ENCODE measurements at places on chromosomes 6 and 20.

DNA sequence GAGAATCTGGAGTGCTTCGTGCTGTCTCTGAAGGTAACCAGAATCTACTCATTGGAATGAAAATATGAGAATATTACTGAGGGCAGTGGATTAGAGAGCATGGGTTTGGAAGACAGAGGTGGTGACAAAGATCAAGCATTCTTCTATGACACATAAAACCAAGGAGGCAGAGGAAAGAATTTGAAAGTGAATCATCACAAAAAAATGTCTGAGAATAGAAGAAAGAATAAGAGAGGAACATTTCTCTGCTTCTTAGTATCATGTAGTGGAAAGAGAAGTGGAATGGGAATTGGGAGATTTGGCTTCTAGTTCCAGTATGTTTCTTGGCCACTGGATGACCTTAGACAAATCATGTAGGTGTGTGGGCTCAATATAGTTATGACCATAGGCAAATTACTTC lies 474.0 kb downstream of the TFAP2B start:
- peak; percentile 92 for DNase-seq

DNA sequence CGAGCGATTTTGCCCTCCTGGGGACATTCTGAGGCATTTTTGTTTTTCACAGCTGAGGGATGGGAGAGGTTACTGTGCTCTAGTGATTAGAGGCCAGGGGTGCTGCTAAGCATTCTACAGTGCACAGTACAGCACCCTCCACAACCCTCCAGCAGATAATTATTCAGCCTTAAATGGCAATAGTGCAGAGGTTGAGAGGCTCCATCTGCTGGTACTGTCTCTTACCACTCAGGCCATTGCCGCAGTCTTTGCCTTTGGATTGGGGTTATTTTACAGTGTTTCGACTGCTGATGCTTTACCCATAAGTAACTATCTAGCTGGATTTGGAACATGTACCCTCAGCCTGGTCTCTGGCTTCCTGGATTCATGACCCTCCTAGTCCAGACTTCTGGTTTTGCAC lies 705.3 kb downstream of the KIF16B start:
- no peak for DNase-seq

GRCh38 chr6:137353346-137353745 lies 134.2 kb upstream of the IFNGR1 start:
- DNase-seq, result no peak

DNA sequence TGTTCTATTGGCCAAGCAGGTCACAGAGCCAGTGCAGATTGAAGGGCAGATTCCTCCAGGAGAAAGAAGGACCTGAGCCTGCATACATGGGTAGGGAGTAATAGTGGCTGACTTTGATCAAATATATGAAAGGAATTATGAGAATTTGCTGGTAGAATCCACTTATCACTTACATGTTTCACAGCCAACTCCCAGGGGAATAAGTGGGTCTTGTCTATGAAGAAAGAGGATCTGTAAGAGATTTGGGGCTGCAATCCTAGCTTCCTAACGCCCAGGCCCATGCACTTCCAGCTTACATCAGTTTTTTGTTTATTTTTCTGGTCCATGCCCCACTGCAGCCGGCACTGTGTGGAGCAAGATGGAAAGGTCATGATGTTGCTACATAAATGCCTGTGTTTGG lies 107.9 kb upstream of the SYNDIG1 start:
- peak; percentile 48 for DNase-seq

- DNase-seq, result peak; percentile 8
Measured at GRCh38 chr6:47057830-47058540, 15.9 kb upstream of the ADGRF1 start.

DNA sequence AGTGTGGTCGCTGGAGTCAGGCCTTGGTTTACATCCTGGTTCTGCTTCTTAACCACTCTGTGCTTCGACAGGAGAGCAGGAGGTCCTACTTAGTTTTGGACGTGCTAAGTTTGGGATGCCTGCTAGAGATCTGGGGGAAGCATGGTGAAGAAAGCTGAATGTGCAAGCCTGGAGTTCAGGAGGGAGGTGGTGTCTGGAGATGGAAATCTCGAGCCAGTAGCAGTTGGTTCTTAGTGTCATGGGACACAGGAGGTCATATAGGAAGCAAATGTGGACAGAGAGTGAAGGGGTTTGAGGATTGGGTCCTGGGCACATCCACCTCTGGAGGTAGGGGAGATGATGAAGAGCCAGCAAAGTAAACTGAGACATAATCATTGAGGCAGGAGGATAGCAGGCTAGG lies 131.4 kb downstream of the SYCP2 start:
- DNase-seq, result no peak

GRCh38 chr6:164109770-164110140 lies 695.2 kb downstream of the QKI start:
- no peak for DNase-seq

GRCh38 chr6:106165885-106166485 lies 79.8 kb downstream of the PRDM1 start:
- DNase-seq, result no peak

DNA sequence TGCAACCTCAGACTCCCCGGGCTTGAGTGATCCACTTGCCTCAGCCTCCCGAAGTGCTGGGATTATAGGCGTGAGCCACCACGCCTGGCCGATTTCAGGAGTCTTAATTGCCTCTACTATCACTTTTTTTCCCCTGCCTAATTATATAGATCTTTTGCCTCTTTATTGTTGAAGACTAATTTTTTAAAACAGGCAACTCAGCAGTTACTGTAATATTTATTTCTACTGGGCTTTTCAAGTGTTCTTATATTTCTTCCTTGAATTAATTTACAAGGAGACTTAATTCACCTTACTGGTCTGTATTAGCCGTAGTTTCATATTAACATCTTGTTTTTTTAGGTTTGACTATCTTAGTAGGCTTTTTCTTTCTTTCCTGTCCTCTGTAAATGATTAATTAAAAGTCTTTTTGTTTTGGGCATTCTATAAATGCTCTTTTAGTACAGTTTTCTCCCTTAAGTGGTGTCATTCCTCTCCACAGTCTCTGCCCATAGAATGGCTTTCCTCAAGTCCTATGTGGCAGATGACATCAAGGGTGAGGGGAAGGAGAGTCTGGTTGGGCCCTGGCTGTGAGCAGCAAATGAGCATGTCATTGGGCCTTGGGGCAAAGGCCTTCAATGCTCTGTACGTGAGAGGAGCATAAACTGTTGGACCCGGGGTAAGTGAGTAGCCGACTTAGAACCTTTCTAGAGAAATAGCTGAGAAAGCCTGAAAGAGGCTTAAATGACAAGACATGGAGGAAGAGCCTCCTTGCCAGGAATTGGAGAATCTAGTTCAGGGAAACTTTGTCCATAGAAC lies 36.0 kb downstream of the ANKS1A start:
- no peak for DNase-seq

DNA sequence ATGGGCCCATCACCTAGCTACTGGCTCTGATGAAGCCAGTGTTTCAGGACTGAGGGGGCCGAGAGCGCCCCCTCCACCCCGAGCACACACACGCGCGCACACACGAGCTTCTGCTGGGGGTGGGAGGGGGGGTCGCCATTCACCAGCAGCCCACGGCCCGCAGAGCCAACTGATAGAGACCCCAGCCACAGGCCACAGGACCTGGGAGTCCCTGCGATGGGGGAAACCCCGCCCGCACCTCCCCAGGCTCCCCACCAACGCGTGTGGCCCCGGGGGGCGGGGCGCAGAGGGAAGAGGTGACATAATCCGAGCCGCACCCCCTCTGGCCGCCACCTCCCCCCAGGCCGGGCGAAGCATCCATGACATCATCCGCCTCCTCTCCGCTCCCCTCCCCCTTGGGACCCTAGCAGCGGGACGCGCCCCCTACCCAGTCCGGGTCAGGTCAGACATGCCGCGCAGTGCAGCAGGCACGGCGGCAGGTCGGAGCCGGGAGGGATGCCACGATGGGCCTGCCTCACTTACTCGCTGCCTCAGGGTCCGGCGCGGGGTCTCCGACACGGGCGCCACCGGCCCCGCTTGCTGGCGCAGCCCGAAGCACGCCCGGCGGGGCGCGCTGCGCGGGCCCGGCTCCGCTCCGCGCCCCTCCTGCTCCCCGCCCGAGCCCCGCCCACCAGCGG lies at the start of gene LZTS3:
LZTS3 (minus strand) TSS at position 617 of the 677 bp plus-strand sequence. CDS start 6,386 bp downstream, outside the sequence.
- peak; percentile 68 for DNase-seq

DNA sequence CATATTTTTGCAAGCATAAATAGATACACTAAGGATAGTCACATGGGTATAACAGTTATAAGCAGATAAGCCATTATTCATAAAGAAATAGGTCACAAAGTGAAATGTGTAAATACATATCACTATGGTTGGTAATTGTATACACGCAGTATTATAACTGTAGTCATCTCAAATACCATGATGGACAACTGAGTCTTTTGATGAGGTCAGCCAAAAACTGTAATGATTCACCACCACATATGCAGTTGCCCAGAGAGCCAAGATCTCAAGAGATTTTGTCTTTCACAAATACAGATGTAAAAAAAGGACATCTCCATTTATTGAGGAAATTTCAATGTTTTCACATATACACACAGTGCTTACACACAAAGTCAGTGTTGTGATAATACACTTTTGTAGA lies 28.3 kb downstream of the ZNF292 start:
- peak; percentile 52 for DNase-seq

GRCh38 chr6:87199787-87200186 lies 44.4 kb downstream of the ZNF292 start:
- DNase-seq, result no peak

- DNase-seq, result no peak
Measured at GRCh38 chr20:64115171-64115911, 8.0 kb upstream of the NPBWR2 start.

GRCh38 chr6:38273325-38273724 lies 366.4 kb downstream of the BTBD9 start:
- DNase-seq, result peak; percentile 66

DNA sequence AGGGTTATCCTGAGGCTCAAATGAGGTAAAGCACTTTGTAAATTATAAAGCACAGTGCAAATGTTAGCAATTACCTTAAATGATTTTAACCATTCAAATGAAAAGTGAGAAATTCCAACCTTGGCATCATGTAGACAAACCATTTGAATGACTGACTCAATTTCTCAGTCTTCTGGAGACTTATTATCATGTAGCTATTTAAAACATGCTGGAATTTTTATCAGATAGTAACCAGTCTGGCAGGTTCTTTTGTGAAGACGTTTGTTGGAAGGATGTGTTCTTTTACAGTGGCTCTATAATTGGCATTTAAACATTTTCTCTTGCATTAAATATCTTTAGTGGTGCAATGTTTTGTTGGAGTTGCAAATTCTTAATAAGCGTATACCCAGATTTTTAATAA lies 386.6 kb downstream of the NKAIN2 start:
- DNase-seq, result no peak

- DNase-seq, result no peak
Measured at GRCh38 chr20:47600967-47601547, 99.4 kb downstream of the NCOA3 start.

DNA sequence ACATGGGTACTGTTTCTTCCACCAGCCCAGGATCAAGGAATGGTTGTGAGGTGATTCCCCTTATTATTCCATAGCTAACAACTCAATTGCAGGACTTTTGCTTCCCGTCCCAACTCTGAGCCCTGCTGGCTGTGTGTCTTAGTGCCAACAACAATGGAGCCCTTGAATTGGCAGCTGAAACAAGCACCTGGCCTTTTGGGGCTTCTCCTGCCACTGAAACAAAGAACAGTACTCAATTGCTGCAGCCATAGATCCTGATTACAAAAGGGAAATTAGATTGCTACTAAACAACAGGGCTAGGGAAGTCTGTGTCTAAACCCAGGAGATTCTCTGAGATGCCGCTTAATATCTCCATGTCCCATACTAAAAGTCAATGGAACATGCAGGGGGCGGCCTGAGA lies 61.3 kb upstream of the CARMIL1 start:
- DNase-seq, result no peak

DNA sequence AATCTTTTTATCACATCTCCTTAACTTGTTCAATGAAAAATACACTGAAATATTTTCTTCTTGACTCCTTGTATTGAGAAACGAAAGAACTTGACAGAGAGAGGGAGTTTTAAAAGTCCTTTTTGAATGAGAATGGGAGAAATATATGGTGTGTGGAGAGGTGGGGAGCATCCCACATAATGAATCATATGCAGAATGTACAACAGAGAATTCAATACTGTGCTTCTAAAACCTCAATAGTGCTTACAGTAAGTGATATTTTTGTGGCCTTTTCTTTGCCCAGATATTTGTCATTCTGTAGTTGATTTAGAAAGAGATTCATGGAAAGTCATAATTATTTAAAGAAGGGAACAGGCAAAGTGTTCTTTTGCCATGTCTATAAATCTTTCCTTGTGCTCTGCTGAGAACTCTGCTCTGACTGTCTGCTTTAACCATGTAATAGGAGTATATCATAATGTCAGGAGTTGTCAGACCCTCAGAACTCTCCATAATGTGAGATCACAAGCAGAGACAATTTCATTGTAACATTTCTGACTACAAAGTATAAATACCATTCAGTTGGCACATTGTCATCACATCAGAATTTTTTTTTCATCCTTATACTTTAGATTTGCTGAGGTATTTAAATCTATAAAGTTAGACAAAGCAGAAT lies 32.8 kb upstream of the HS3ST5 start:
- DNase-seq, result no peak

DNA sequence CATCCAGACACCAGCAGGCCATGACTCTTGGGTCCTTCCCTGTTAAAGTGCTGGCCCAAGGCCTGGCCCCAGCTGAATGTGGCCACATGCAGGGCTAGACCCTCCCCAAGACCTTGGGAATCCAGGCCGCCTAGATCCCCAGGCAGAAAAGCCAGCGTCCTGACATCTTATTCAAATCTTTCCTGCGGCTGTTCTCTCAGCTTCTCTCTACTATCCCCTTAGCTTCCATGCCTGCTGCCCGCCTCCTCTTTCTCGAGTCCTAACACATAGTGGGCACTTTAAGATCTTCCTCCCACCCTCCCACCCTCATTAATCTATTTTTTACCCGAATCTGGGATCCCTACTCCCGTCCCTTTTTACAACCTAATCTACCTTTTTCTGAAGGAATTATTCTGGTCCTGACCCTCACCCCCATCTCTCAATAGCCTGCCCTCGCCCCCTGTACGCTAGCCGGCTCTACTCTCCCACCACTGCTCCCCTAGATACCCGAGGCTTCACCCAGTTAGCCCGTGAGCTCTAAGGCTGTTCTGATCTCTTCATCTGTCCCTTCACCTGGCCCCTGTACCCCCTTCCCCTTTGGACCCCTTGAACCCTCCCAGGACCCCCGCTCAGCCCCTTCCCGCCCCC lies at the start of gene CCHCR1:
CCHCR1 (minus strand) TSS at position 290 of the 627 bp plus-strand sequence; CDS start at position 88, 202 bp downstream.
- DNase-seq, result no peak

DNA sequence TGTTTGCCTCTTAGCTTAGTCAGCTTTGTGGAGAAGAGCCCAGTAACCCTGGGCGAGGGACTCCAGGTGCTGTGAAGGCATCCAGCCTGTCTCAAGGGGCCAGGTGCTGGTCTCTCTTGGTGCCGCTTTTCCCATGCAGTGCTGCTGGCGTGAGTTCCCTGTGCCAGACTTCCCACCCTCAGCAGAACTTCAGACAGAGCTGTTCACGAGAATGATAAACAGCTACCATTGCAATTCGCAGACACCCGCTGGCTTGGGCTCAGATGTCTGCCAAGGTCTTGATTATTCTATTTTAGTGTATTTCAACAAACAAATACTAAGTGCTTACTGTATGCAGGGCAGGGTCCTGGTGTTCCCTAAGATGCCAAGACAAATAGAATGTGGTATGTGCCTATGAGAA lies 57.7 kb downstream of the RNF217 start:
- DNase-seq, result no peak

Data from fibroblast of skin of back (primary cell).